ENCODE measurements at places on chromosomes 6 and 20.

DNA sequence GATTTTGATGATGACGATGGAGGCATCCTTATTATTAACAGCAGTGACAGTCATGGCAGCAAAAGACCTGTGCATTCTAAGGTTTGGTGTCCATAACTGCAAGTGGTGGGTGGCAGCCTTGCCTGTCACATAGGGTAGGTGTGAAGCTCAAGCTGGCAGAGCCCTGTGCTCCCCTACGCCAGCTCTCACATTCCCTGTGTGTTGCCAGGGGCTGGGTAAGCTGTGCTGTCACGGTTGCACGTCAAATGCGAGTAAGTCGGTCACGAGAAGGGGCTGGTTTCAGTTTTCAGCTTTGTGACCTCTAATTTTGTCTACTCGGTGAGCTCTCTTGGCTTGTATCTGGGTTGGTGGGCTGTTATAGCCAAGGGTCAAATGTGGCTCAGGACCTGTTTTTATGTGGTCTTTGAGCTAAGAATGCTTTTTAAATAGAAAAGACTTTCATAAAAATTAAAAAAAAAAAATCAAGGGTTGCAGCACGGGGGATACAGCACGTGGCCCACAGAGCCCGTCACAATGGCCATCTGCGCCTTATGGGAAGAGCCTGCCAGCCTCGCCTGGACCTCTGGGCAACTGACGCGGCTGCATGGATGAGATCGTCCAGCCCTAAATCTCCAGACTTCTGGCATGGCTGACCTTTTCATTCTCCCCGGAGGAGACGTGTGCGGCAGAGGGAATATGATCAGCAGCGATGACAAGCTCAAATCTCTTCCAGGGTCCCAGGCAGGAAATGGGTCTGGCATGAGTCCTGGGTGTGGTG lies 148.5 kb downstream of the PHACTR3 start:
- no peak for DNase-seq

DNA sequence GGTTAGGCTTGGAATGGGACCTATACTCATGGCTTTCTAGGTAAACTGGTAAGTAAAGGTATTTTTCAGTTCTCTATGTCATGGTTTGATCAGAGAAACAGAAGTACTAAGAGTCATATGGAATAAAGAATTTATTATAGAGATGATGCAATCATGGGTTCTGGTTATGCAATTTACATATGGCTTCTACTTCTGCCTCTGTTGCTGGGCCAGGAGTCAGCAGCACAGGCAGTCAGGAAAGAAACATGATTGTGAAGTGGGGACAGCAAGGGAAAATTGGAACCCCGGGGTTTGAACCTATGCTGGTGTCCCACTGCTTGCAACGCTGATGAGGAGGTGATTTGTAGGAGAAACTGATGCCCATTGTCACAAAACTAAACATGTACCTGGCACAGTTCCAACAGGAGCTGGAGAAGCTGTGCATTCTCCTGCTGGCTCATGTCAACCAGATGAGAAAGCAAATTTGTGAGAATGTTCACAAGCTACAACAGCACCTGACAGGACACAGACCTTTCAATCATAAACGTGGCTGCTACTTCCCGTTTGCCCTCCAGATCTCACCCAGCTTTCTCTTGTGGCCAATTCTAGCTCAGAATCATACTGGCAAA lies 887.1 kb downstream of the TFAP2A start:
- DNase-seq, result no peak

GRCh38 chr6:164124986-164125385 lies 710.5 kb downstream of the QKI start:
- DNase-seq, result no peak

- DNase-seq, result no peak
Observed at GRCh38 chr6:13611715-13612114, 3.4 kb upstream of the NOL7 start.

DNA sequence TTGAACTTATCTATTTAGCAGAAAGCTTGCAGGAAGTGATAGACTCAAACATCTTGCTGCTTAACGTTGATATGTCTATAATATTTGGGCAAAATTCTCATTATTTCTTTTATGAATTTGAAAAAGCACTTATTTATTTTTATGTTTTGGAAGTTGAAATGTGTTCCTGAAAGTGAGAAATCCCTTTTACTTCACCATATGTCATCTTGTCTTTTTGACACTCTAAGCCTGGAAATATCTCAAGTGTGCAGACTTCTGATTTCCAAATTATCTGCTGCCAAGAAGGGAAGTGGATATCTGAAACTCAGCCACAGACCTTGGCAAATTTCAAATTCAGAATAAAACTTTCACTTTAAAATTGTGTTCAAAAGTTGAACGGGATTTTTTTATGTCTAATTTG lies 368.7 kb upstream of the MANEA start:
- no peak for DNase-seq

GRCh38 chr6:1306133-1306532 lies 5.8 kb upstream of the FOXQ1 start:
- DNase-seq, result no peak

GRCh38 chr20:8433291-8433690 lies 301.2 kb downstream of the PLCB1 start:
- DNase-seq, result no peak

- no peak for DNase-seq
Observed at GRCh38 chr6:133704371-133704770, 184.5 kb upstream of the TCF21 start.

- DNase-seq, result no peak
Observed at GRCh38 chr6:36913082-36913481, 27.3 kb downstream of the C6orf89 start.

DNA sequence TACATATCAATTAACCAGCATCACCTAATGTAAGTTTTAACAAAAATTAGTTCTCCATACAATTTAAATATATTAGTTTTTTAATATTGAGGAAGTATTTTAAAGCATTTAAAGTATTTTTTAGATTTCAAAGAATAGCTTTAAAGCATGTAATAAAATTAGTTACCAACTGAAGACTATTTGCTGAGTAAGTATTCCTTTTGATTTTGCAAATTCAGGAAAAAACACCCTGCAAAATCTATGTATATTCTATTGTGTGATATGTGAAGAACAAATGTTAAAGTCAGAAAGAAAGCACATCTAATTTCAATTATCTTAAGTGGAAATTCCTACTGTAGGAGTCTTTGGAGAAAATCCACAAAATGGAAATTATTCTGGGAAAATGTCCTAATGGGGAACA lies 107.3 kb downstream of the COL21A1 start:
- DNase-seq, result no peak

DNA sequence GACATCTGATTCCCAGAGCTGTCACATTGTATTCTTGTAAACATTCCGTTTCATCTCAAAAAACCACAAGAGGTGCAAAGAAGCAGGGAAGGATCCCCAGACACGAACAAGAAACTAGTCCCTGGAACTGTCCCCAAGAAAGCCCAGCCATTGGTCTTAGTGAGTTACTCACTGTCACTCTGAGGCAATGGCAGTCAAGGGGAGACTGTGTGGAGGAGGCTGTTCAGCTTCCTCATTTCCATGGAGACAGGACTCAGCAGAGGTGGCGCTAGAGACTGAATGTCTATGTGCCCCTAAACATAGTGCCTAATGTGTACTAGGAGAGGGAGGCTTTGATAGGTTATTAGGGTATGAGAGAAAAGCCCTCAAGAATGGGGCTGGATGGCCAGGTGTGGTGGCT lies 11.1 kb downstream of the ULBP1 start:
- DNase-seq, result no peak

GRCh38 chr6:162149786-162150185 lies 577.8 kb downstream of the PRKN start:
- no peak for DNase-seq

DNA sequence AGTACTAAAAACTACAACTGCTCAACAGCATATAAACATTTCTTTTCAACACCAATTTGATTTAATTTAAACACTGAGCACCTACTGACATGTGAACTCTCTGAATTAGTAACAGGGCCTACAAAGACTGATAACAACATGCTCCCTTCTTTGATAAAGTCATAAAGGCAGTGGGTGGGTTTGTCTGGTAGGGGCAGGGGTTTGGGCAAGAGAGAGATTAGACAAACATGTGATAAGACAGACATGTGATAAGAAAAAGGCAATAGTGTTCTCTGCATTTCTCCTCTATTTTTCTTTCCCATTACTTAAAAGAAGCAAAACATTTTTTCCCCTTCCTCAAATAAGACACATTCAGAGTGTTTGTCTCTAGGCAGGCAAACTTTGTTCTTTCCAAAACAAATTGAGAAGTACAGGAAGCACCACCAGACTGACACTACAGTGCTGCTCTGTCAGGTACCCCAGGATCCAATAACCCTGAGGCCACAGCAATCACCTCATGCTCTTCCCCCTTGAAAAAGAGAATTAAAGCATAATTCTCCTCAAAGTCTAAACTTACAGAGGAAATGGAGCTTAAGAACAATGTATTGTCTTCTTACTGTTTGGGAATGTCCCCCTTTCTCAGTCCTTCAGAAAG lies 11.9 kb downstream of the C6orf52 start:
- DNase-seq, result no peak

DNA sequence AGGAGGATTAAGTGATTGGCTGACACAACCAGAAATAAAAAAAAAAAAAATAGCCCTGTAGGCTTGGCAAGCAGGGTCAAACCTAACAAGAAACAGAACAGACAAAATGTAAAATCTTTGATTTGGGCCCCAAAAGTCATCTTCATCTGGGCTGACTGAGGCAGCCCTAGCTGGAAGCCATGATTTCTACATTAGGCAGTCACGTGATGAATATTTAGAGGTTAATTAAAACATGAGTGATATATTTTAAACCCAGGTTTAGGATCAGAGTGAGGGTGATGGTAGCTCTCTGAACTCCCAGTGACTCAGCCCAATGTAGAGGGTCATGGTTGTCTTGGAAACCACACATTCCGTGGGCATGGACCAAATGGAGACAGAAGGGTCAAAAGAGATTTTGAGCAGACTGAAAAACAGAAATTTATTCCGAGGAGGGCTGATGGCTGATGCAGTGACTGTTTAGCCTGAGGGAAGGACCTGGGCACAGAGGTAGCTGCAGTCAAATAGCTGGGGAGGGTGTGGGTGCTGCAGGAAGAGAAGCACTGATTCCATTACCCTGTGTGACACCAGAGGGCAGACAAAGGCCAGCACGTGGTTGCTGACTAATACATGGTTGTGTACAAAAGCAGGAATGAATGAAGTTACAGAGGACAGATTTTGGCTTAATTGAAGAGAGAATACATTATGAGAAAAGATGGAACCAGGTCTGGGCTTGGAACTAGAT lies 573.1 kb upstream of the CHD6 start:
- DNase-seq, result no peak

DNA sequence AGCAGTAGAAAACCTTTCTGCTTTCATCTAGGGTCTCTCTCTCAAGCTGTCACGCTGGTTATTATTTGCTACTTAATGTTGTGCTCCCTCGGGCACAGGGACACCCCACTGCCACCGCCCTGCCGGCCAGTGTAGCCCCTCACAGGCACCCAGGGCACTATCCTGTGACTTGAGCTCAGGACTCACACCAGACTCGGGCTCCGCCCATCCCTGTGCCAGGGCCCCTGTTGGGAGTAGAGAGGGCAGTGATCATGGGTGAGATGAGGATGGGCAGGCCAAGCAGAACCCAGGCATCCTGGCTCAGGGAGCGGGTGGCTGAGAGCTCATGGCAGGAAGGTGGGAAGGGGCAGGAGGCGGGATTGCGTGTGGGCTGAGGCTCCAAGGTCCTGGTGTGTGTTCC lies 371.9 kb downstream of the ZFAND3 start:
- DNase-seq, result no peak

DNA sequence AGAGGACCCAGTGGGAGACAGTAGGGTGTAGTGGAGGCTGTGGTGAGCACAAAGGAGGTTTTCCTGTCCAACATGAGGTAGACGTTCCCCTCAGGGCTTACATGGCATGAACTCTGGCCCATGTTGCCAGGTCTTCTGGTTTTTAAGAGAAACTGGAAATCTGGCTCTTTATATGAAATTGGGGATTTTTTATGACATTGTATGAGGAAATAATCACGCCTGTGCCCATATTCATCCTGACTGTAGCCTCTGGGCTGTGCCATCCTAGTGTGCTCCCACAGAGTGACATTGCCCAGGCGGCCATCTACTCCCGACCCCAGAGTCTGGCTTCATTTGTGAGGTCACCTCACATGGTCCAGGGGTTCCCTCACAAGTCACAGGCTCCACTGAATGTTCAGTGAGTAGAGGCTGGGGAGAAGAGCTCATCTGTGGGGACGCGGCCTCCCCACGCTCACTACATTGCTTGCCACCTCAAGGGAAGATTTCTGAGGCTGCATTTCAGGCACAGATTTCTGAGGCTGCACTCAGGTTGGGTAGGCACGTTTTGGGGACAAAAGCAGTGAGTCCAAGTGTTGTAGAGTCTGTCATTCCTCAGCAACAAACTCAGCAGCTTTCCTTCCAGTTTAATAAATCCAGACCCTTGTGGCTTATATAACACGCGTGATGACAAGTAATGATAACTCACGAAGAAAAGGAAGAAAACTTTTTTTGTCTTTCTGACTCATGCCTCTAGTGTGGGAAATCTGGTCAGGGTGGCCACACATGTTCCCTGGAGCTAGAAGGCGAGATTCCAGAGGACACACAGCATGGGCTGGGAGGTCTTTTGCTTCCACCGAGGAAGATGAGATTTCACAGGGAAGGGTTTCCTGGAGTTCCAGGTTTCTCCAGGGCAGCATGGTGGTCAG lies 41.7 kb downstream of the SLC24A3 start:
- DNase-seq, result no peak

DNA sequence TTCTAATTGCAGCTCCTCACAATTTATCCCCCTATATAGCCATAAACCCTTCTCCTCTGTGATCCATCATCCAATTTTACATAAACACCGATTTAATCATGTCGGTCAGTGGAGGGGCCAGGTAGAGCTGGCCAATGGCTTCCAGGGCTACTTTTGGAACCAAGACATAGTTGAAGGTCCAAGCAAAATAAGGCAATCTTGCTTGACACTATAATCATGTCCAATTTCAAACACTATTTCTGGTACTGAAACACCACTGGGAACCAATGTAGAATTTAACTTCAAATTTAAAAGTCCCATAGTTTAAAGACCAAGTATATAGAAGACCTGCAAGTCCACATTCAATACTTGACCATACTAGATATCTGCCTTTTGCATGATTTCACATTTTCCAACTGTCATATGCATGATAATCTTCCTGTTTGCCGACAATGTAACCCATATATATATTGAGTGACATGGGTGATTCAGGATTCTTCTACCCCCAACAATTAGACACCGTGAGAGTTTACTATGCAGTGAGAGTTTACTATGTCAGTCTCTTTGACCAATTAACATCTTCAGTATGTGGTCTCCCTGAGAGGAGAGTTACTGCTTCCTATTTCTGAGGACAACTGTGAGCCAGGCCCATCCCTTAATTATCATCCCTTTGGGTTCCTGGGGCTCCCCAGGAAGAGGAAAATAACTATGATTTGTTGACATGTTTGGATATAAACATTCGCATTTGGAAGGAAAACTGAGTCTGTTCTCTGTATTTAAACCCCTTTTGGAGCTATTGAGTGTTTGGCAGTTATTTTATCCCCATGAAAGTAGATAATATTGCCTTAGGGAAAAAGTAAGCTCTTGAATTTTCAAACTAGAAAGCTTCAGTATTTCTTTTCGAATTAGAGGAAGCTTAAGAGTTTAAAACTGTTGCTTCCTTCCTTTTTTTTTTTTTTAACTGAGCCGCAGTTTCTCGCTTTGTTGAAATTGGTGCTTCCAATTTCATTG lies 31.8 kb downstream of the SAMD3 start:
- no peak for DNase-seq

- DNase-seq, result no peak
Observed at GRCh38 chr20:50876063-50876685, 55.1 kb downstream of the ADNP start.

- DNase-seq, result no peak
Observed at GRCh38 chr20:43389839-43390626, 67.7 kb upstream of the SRSF6 start.

GRCh38 chr6:24997905-24998304 lies 62.1 kb upstream of the RIPOR2 start:
- no peak for DNase-seq

- DNase-seq, result no peak
Observed at GRCh38 chr6:41429506-41430504, 94.4 kb downstream of the NCR2 start.
